ENCODE measurements at places on chromosomes 5 and 9. TPM values are rescaled to one million over a fixed set of nuclear protein-coding genes. Genes with fewer than 3 reads are reported as not detected.

- H3K4me1 ChIP-seq, result no peaks in the 10 kb centered on the region
- no peak for DNase-seq
- H3K36me3 ChIP-seq, result no peaks in the 10 kb centered on the region
- no peaks in the 10 kb centered on the region for H3K27me3 ChIP-seq
- H3K4me3 ChIP-seq, result no peak overlapping the region
Measured at GRCh38 chr9:1292384-1292783, 242.2 kb downstream of the DMRT2 start.

- no peak overlapping the region for H3K27ac ChIP-seq
- no peak overlapping the region for H3K4me3 ChIP-seq
- H3K27me3 ChIP-seq, result peaks cover 8% of the 10 kb centered on the region
- no peaks in the 10 kb centered on the region for H3K36me3 ChIP-seq
- H3K4me1 ChIP-seq, result peaks cover 11% of the 10 kb centered on the region
Measured at GRCh38 chr9:133649194-133649593, 13.0 kb downstream of the DBH start.

DNA sequence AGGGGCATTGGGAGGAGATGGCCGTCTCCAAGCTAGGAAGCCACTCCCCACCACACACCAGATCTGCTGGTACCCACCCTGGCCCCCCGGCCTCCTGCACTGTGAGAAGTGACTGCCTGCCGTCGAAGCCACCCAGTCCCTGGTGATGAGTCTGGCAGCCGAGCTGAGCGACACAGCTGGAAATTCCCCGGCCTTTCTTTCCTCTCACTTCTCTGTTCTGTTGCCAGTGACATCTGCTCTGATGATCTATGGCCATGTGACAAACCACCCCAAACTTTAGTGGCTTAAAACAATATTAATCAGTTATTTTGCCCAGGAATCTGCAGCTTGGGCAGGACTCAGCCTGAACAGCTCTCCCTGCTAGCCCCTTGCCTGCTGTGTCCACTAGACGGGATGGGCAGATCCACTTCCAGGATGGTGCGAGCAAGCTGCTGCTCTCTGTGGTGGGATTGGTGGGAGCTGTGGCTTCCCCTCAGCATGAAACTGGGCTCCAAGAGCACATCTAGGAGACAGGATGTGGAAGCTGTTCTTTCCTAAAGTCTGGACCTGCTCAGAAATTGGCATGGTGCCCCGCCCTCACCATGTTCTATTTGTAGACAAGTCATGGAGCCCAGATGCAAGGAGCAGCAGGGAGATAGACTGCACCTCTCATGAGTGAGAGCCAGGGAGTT, 211.2 kb downstream of the GADD45G start:
- DNase-seq, result no peak
- H3K36me3 ChIP-seq, result no peaks in the 10 kb centered on the region
- H3K4me1 ChIP-seq, result peaks cover 44% of the 10 kb centered on the region
- no peak overlapping the region for H3K4me3 ChIP-seq
- H3K27ac ChIP-seq, result no peak overlapping the region

- no peak for DNase-seq
- peaks cover 62% of the 10 kb centered on the region for H3K36me3 ChIP-seq
- no peak overlapping the region for H3K4me3 ChIP-seq
- no peaks in the 10 kb centered on the region for H3K27me3 ChIP-seq
- no peak overlapping the region for H3K27ac ChIP-seq
Measured at GRCh38 chr5:132601071-132601728, 44.4 kb downstream of the RAD50 start.

- H3K4me1 ChIP-seq, result peaks cover 32% of the 10 kb centered on the region
- H3K27me3 ChIP-seq, result no peaks in the 10 kb centered on the region
- peak overlapping the region; percentile 90 for H3K4me3 ChIP-seq
- H3K27ac ChIP-seq, result peak overlapping the region; percentile 98
- peaks cover 23% of the 10 kb centered on the region for H3K36me3 ChIP-seq
Measured at GRCh38 chr9:76394960-76395252, 680 bp upstream of the RFK start.

- no peak overlapping the region for H3K4me3 ChIP-seq
- no peaks in the 10 kb centered on the region for H3K27me3 ChIP-seq
- no peak for DNase-seq
- no peaks in the 10 kb centered on the region for H3K4me1 ChIP-seq
Measured at GRCh38 chr9:3367185-3367584, 158.6 kb downstream of the RFX3 start.

DNA sequence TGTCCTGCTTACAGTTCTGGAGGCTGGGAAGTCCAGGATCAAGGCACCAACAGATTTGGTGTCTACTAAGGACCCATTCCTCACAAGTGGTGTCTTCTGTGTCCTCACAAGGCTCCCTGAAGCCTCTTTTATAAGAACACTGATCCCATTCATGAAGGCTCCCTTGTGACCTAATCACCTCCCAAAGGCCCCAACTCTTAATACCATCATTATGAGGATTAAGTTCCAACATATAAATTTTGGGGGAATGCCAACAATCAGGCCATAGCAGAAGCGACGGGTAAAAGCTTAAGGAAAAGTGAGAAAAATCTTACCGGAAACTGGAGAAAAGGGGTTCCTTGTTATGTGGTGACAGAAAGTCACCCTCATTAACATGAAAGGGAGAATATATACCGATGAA, 11.2 kb downstream of the CTNNAL1 start:
- no peak overlapping the region for H3K27ac ChIP-seq
- peaks cover 4% of the 10 kb centered on the region for H3K27me3 ChIP-seq
- H3K4me3 ChIP-seq, result no peak overlapping the region
- DNase-seq, result no peak
- H3K4me1 ChIP-seq, result peaks cover 13% of the 10 kb centered on the region

DNA sequence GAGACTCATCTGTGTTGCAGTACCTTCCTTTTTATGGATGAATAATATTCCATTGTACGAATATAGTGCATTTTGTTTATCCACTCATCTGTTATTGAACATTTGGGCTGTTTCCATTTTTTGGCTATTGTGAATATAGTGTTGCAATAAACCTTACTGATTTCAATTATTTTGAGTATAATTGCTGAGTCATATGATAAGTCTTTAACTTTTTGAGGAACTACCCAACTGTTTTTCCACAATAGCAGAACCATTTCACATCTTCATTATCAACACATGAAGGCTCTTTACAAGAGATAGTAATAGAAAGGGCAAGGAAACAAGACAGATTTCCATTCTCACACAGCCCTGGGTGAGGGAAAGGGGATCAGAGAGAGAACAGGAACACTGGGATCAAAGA, 329.2 kb downstream of the RAB3C start:
- H3K36me3 ChIP-seq, result no peaks in the 10 kb centered on the region
- H3K4me3 ChIP-seq, result no peak overlapping the region
- no peak for DNase-seq
- H3K4me1 ChIP-seq, result no peaks in the 10 kb centered on the region

GRCh38 chr9:137281345-137282116, 4.0 kb downstream of the TOR4A start:
- H3K4me3 ChIP-seq, result no peak overlapping the region
- no peak overlapping the region for H3K27ac ChIP-seq
- peaks cover 3% of the 10 kb centered on the region for H3K27me3 ChIP-seq
- peaks cover 2% of the 10 kb centered on the region for H3K36me3 ChIP-seq
- no peak for DNase-seq
- peaks cover 21% of the 10 kb centered on the region for H3K4me1 ChIP-seq

GRCh38 chr9:1366276-1366675, 316.1 kb downstream of the DMRT2 start:
- peaks cover 3% of the 10 kb centered on the region for H3K27me3 ChIP-seq
- H3K4me1 ChIP-seq, result no peaks in the 10 kb centered on the region
- peak overlapping the region; percentile 25 for H3K4me3 ChIP-seq
- H3K36me3 ChIP-seq, result peaks cover 2% of the 10 kb centered on the region
- peak overlapping the region; percentile 72 for H3K27ac ChIP-seq

DNA sequence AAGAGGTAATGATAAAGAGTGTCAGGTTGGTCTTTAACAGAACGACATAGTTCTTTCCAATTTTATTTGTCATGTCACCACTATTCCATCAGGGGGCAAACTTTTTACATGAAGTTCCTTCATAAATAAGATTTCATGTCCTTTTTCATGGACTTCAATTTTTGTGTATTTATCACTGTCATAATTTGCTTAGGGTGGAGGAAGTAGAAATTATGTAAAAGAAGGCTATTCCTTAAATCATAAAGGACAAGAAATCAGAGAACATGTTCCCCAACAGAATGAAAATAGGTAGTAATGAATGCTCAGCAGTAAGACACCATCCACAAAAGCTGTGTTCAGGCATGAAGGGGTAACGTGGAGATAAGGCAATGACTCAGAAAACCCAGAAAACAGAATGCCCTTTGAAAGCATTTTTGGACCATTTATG, 72.7 kb downstream of the ZFAND5 start:
- H3K27me3 ChIP-seq, result peaks cover 7% of the 10 kb centered on the region
- H3K4me3 ChIP-seq, result no peak overlapping the region

DNA sequence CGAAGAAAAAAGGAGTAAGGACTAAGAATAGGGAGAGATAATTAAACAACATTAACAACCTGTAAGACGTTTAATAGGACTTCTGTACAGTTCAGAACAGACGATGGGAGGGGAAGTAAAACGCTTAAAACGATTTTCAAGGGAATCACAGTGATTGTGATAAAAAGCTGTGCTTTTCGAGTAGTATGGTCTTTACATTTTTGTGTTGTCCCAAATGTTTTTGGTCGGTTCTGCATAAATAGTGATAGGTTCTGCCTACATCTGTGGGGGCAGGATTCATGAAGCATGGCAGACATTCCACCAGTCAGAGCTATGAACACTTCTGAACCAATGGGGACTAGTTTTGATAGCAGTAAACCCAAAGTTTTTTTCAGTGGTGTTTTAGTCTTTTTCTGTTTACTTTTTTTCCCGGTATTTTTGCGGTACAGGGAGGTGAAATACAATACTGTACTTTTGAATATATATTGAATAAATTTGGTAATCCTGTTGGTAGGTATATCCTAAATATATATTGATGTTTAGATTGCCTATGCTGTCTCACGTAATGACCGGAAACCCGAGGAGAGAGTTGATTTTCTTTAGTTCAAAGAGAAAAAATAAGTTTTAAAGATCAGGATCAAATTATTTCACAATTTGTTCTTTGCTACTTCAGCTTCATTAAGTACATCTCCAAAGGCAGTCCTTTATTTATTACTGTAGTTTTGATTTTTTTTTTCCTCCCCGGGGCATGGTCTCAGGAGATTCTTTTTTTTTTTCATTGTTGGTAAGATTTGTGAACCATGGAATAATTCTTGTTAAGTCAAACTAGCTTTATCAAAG, 1.3 kb downstream of the ERBIN start:
- peak; percentile 49 for DNase-seq
- peaks cover 16% of the 10 kb centered on the region for H3K27me3 ChIP-seq
- peaks cover 31% of the 10 kb centered on the region for H3K4me1 ChIP-seq
- peaks cover 14% of the 10 kb centered on the region for H3K36me3 ChIP-seq

- DNase-seq, result no peak
- H3K27ac ChIP-seq, result no peak overlapping the region
- H3K27me3 ChIP-seq, result no peaks in the 10 kb centered on the region
- no peaks in the 10 kb centered on the region for H3K36me3 ChIP-seq
- H3K4me3 ChIP-seq, result no peak overlapping the region
Measured at GRCh38 chr5:125151150-125151900, 404.9 kb upstream of the ZNF608 start.

DNA sequence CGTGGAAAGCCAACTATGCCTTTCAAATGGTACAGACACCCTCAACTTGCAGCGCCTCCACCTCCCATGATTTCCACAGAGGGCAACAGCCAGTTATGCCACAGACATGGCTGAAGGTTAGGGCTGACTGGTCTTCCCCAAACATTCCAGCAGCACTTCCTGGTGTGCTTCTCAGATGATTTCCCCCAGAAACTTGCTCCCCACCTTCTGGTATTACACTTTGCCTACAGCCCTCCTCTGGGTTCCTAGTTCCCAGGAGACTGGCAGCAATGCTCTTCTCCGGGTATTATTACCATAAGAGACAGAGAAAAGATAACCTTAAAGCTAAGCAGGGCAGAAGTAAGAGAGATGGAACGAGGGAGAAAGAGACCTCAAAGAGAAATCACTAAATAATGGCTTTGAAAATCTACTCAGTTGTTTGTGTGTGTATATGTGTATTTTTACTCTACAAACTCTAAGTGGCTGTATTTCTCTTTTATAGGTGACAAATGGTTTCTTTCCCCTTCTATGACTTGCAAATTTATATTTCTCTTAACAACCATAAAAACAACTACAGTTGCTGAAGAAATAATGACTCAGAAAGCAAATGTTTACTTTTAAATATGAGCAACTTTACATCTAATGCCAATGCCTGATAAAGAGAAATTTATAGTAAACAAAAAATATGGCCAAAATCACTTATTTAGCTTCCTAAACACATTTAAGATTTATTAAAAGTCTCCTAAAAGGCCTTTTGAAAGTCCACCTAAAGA, 133.8 kb downstream of the PDE4D start:
- no peaks in the 10 kb centered on the region for H3K4me1 ChIP-seq
- DNase-seq, result no peak
- H3K27ac ChIP-seq, result no peak overlapping the region
- H3K4me3 ChIP-seq, result no peak overlapping the region
- H3K27me3 ChIP-seq, result peaks cover 3% of the 10 kb centered on the region

Gene BTNL3
- total RNA-seq, result not detected

Gene HNRNPAB
- 335 TPM for total RNA-seq

Gene CCDC171
- total RNA-seq, result 1.9 TPM

Gene FOXI1
- not detected for total RNA-seq

Gene RASGEF1C
- not detected for total RNA-seq

Gene FAM170A
- total RNA-seq, result not detected

Gene MLANA
- total RNA-seq, result not detected

Gene DPYSL3
- not detected for total RNA-seq

Gene AK8
- total RNA-seq, result 0.39 TPM

Gene TRPM3
- total RNA-seq, result not detected

Gene NUP155
- 57.2 TPM for total RNA-seq

Gene MEIKIN
- total RNA-seq, result not detected
